Stimulated activated naive CD4-positive, alpha-beta T cell treated with Interleukin-2 at 50 U/mL for 16 hours (primary cell): ENCODE measurements at places on chromosomes 16 and 17.

DNA sequence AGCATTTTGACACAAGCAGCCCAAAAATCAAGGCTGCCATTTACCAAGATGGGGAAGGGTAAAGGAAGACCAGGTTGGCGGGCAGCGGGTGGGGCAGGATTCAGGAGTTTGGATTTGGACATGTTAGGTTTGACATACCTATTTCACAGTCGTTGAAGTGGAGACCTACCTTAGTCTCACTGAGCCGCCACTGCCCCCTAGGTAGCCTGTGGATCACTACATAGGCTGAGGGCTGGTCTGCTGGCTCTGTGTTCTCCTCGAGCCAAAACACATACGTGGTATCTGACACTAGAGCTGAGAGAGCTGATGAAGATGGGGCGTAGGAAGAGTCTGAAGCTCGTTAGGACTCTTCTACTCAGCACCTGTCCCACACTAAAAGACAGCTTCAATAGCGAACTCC is 115.1 kb downstream of the HIC1 start:
- DNase-seq: no peak

- DNase-seq: no peak
These were observed 44.7 kb upstream of the ACSF3 start for GRCh38 chr16:89048871-89049422.

DNA sequence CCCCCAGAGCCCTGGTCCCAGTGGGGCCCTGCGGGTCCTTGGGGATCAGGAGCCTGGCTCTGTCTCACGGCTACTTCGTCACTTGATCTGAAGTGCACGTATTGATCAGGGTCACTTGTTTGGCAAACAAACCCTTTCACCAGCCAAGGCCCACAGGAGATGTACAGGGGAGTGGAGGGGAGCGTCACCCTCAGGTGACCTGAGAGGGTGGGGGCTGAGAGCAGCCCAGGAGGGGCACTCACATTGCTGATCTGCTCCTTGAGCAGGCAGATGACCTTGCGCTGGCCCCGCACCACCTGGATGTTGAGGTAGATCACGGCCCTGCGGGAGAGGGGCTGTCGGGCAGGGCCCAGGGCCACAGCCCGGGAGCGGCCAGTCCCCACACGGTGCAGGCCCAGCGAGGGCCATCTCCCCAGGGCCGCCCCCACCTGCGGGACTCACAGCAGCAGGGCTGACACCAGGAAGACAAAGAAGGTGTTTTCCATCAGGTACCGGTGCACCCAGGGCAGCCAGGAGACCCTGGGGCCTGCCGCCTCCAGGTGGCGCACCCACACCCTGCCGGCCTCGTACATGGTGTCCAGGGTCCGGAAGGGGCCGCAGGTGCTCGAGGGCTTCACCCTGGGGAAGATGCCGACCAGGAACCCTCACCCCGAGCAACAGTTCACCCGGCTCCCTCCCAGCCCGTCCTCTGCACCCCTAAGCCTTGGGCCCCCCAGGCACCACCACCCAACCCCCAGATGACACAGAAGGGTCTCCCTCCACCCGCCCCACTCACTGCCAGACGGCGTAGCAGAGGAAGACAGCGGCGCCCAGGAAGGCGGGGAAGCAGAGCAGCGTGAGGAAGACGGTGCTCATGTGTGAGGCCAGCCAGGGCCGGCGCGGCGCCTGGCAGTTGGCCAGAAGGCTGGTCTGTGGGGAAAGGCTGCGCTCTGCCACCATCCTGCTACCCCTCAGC is 11.3 kb downstream of the TMC6 start:
- DNase-seq: no peak

DNA sequence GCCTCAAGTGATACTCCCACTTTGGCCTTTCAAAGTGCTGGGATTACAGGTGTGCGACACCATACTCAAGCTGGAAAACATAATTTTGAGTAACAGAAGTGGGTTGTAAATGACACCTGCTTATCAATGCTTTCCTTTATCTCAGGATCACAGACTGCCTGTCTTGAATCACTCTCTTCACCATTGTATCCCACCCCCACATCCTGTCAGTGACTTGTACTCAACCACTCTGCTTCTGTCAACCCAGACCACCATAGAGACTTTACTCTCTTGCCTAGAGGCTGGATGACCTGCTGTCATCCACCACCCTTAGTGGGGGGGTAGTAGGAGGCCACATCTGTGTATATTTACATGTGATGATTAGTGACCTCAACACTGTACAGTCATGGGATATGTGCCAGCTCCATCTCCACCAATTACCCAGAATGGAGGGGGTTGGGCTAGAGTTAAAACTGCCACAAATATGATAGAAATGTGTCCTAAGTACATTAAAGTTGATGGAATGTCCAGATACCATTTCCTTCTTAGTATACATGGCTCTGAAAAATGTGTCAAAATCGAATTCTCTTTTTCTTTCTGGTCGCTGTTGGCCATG is 338.7 kb downstream of the GRIN2A start:
- DNase-seq: no peak

DNA sequence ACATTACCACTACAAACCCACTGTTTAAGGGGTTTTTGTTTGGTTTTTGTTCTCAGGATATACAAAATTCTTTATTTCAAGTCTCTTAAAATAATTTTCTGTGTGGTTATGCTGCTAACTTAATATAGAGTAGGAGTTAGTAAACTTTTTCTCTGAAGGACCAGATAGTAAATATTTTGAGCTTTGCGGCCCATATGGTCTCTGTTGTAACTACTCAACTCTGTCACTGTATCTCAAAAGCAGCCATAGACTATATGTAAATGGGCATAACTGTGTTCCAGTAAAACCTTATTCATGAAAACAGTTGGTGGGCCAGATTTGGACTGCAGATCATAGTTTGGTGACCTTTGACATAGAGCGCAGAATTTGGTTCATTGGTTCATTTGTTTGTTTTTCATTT is 7.2 kb downstream of the TANGO6 start:
- no peak for DNase-seq

GRCh38 chr17:48645639-48646182 is 19.6 kb upstream of the HOXB9 start:
- no peak for DNase-seq

DNA sequence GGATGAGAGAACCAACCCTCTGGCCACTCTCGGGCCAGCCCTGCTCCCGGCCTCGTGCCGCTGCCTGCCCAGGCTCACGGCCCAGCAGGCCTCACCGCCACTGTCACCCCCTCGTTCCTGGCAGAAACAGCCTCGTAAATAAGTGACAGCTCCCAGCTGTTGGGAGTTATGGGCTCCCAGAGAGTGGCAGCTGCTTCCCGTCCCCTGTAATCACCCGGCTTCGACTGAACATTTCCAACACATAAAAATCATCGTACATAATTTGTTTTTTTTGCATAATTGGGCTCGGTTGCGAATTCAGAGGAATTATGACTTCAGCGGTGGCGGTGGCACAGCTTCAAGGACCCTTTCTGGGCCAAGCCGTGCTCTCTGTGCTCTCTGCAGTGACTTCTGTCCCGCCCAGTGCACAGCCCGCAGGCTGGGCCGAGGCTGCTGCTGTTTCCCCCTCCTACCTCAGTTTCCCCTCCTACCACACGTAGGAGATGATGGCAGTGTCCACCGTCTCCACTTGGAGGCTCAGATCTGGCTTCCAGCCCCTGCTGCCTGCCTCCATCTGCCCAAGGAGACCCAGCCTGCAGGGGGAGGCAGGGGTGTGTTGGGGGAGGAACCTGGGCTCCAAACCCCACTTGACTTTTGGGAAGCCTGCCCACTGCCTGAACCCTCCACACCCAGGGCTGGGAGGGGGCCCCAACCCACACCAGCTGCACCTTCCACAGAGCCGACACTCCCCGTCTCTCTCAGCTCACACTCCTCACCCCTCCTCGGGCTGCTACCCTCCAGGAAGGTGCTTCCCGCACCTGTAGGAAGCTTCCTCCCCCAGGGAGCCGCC is 84.9 kb downstream of the RTN4RL1 start:
- DNase-seq: no peak

GRCh38 chr16:69903865-69904415 is 47.2 kb upstream of the CLEC18A start:
- DNase-seq: no peak

DNA sequence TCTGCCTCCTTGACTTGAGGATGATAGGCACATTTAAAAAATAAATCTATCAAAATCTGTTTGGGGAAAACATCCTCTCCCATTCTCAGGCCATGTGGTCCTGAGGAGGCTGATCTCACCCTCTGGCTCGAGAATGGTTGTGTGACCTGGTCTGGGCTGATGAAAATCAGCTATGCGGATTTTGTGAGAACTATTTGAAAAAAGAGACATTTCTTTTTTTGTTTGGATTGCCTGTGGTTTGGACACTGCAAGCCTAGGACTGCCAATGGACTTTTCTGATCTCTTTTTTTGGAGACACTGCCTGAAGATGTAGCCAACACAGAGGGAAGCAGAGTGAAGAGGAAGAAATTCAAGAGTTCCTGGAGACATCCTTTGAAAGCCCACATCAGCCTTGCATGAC is 145.9 kb downstream of the HS3ST3B1 start:
- no peak for DNase-seq

DNA sequence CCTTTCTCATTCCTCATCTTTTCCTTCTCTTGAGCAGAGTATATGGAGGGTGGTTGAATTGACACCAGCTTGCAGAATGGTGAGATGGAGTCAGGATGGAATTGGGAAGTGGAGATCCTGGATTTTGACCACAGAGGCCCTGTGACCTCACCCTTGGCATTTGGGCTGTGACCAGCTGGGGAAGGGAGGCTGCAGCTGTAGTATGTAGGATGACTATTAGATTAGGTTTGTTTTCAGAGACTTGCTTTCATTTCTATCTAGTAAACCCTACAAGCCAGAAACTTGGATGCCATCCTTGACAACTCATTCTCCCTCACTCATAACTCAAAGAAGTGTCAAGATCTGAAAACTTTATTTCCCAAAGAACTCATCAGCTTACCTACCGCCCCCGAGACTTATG is 5.9 kb downstream of the GNGT2 start:
- no peak for DNase-seq

- DNase-seq: no peak
These were observed 772 bp upstream of the SHISA6 start for GRCh38 chr17:11240041-11240840.

DNA sequence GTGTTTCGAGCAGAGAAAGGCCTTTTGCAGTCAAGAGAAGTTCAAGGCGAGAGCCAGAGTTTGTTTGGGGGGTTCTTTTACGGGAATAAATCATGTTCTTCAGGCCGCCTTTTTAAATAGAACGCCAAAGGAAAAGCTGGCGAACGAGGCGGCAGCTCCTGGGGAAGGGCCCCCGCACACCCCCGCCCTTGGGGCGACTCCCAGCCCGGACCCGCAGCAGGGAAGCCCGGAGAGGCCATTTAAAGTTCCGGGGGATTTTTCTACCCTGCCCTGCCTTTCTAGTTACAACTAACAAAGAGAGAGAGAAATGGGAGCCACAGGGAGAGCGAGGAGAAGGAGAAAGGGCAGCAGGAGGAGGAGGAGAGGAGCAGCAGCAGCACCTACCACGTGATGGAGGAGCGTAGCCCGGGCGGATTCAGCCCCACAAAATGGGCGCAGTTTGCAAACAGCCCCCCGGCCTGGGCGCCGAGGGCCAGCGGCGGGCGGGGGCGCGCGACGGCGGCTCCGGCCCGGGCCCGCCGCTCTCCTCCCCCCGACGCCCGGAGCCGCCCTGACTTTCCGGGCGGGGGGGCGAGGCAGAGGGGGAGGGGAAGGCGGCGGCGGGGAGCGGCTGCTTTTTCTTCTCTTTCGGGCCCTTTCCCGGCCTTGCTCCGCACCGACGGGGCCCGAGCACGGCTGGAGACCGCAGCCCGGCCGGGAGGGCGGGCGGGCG is 634 bp downstream of the KANSL1 start:
- DNase-seq: peak; percentile 58

DNA sequence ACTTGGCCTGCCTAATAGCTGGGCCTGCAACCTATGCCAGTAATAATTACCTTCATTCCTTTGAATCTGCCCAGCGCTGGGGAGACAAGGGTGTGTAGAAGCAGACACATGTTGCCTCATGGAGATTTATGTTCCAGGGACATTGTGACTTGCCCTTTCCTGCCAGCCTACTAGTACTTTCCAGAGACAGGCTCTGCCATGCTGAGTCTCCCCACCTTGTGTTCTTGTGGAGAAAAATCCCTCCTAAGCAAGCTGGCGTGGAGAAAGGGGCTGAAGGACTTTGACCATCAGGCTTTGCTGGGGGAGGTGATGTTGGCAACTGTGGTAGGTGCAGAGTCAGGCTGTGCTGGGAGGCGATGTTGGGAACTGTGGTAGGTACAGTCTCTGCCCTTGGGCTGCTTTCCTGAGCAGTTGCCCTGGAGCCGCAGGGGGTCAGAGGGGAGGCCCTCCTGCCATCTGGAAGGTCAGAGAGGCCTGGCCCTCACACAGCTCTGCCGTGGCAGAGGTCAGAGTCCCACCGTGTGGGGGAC is 4.0 kb downstream of the KSR1 start:
- no peak for DNase-seq

- no peak for DNase-seq
These were observed 200.5 kb downstream of the ZFHX3 start for GRCh38 chr16:72847187-72848027.

- no peak for DNase-seq
These were observed 77.0 kb downstream of the MYH13 start for GRCh38 chr17:10295728-10296343.

DNA sequence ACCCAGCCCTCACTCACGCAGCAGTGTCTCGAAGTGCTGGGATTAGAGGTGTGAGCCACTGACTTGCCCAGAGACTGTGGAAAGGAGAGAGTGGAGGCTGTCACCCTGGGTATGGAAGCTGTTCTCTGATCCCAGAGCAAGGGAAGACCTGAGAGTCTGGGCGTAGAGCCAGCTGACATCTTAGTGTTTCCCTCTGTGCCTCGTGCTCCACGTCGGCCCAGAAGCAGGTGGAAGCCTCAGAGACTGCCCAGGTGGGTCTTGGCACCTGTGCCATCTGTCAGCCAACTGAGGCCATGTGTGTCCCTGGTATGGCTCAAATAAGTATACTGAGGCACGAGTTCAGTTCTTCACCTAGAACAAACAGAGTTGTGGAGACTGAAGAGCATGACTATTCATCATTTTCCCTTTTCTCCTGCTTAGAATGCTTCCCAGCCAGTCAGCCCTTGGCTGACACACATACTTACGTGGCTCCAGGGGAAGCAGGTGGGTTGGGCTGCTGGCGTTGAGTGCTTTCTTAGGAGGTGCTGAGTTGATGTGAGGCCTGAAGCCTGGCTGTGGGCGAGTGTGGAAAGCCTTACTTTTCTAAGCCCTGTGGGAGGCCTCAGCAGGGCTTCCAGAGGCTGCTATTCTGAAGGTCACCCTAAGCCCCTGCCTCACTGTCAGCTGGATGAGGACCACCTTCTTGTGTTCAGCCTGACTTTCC is 8.1 kb downstream of the CTRL start:
- DNase-seq: no peak

- DNase-seq: no peak
These were observed 31.9 kb upstream of the ANKFY1 start for GRCh38 chr17:4295686-4296085.

- DNase-seq: peak; percentile 28
These were observed 52.1 kb downstream of the USP10 start for GRCh38 chr16:84751947-84752346.

DNA sequence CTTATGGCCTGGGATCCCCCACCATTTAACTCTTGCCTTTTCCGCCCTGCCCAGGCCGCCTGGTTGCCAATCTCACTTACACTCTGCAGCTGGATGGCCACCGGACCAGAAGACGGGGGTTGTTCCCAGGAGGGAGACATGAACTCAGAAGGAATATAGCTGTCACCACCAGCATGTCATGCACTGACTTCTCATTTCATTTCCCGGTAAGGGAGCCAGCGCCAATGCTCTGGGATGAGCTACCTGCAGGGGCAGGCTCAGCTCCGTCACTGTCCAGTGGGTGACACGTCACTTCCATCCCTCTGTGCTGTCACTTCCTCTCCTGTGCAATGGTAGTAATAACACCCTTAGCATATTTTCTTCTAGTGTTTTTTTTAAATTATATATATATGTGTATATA is 26.7 kb downstream of the ITGAL start:
- no peak for DNase-seq
